ENCODE measurements at places on chromosomes 13 and 19. TPM values are rescaled to one million over a fixed set of nuclear protein-coding genes. Genes with fewer than 3 reads are reported as not detected.
A peak's percentile ranks its signal among the peaks of the same experiment; 100 is the strongest.

Gene HRC
- 26.6 TPM for total RNA-seq

Gene CAPS
- total RNA-seq = 9.9 TPM

Gene MIDN
- 325 TPM for total RNA-seq

Gene FEM1A
- 11.3 TPM for total RNA-seq

Gene BLVRB
- total RNA-seq = 7.2 TPM

Gene PET100
- total RNA-seq = 186 TPM

Gene KIR3DL1
- not detected for total RNA-seq

Gene FFAR1
- total RNA-seq = not detected

Gene ZNF493
- total RNA-seq = 56.4 TPM

Gene C13orf42
- total RNA-seq = not detected

Gene GZMM
- total RNA-seq = 0.47 TPM

Gene MYO1F
- total RNA-seq = 0.10 TPM

DNA sequence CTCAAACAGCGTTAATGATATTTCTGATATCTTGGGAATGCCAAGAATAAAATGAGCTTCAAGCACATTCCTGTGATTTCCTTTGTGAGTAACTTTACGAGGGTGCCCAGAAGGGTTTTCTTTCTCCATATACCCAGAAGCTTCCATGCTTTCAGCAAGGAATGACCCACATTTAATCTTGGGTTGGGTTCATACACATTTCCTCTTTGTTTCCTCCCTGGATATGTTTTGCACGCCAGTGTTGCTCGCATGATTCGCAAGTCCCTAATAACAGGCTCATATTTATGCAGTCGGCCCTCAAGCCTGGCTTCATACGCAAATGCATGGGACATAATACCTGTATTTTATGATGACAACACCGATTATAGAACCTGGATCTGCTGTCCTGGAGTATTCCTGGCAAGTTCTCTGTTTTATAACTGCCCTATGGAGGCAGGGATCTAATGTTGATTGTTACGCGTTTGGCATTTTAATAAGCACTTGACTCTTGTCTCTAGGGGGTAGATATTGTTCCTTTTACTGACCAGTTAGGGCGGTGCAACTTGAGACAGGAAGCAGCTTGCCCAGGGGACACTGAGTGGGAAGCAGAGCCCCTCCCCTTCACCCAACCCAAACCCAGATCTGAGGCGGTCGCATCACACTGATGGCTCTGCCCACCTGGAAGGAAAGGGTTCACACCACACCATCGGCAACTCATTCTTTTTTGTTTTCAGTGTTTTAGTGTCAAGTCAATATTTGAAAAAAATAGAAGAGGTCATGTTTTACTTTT, 220.4 kb upstream of the SOX1 start:
- H3K36me3 ChIP-seq = no peaks in the 10 kb centered on the region
- no peak for DNase-seq
- peaks cover 15% of the 10 kb centered on the region for H3K4me1 ChIP-seq
- peak overlapping the region; percentile 80 for H3K4me3 ChIP-seq
- no peaks in the 10 kb centered on the region for H3K27me3 ChIP-seq
- H3K27ac ChIP-seq = peak overlapping the region; percentile 74

GRCh38 chr19:27779954-27780353, 1433.0 kb downstream of the UQCRFS1 start:
- peaks cover 2% of the 10 kb centered on the region for H3K4me1 ChIP-seq
- no peak for DNase-seq
- peaks cover 4% of the 10 kb centered on the region for H3K27me3 ChIP-seq
- no peak overlapping the region for H3K4me3 ChIP-seq
- no peak overlapping the region for H3K27ac ChIP-seq
- peaks cover 57% of the 10 kb centered on the region for H3K36me3 ChIP-seq

DNA sequence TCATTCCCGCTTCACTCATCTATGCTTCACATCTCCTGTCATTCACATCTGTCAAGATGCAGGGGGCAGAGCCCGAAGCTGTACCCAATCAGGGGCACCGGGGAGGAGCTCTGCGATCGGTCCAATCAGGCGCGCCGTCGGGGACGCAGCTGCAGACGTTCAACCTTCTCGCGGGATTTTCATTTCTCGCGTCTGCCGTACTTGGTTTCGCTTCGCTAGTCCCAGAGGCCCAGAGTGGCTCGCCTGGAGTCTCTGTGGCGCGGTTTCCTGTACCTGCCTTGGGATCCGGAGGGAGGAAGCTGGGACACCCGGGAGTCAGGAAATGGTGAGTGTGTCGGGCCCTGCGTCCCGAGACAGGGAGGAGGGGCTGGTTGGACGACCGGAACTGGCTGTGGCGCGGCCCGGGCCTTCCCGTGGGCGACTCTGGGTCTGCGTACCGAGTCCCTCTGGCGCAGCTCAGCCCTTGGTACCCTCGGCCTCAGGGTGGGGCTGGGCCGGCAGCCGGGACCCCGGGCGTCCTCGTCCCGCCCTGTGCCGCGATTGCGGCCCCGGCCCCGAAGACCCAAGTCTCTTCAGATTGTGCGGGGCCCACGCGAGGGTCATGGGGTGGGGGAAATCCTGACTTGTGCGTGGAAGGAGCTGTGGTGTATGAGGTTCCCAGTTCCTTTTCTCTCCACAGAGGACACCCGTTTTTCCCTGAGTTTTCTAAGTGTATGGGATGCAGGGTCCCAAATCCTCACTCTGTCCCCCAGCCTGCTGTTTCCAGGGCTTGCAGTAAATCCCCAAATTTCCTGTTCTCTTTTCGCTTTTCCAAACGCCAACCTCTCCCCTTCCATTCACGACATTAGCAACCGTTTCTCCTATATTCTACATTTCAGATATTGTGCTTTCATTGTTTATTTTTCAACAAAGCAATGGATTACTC, at the start of gene ZNF136:
ZNF136 (plus strand) TSS at position 215 of the 925 bp plus-strand sequence; CDS start at position 323, 108 bp downstream.
- H3K27ac ChIP-seq = peak within 1 kb of the TSS; percentile 94
- peak within 1 kb of the TSS; percentile 97 for H3K4me3 ChIP-seq
- H3K27me3 ChIP-seq = peaks cover 9% of the 10 kb centered on the region

GRCh38 chr19:2629491-2630351, 72.8 kb downstream of the GNG7 start:
- peaks cover 7% of the 10 kb centered on the region for H3K27me3 ChIP-seq
- H3K36me3 ChIP-seq = no peaks in the 10 kb centered on the region
- no peak for DNase-seq
- no peaks in the 10 kb centered on the region for H3K4me1 ChIP-seq
- no peak overlapping the region for H3K4me3 ChIP-seq

GRCh38 chr13:27038323-27038722, 133.3 kb downstream of the USP12 start:
- H3K4me1 ChIP-seq = peaks cover 37% of the 10 kb centered on the region
- peaks cover 17% of the 10 kb centered on the region for H3K27me3 ChIP-seq
- H3K4me3 ChIP-seq = no peak overlapping the region
- no peak overlapping the region for H3K27ac ChIP-seq
- H3K36me3 ChIP-seq = peaks cover 3% of the 10 kb centered on the region

DNA sequence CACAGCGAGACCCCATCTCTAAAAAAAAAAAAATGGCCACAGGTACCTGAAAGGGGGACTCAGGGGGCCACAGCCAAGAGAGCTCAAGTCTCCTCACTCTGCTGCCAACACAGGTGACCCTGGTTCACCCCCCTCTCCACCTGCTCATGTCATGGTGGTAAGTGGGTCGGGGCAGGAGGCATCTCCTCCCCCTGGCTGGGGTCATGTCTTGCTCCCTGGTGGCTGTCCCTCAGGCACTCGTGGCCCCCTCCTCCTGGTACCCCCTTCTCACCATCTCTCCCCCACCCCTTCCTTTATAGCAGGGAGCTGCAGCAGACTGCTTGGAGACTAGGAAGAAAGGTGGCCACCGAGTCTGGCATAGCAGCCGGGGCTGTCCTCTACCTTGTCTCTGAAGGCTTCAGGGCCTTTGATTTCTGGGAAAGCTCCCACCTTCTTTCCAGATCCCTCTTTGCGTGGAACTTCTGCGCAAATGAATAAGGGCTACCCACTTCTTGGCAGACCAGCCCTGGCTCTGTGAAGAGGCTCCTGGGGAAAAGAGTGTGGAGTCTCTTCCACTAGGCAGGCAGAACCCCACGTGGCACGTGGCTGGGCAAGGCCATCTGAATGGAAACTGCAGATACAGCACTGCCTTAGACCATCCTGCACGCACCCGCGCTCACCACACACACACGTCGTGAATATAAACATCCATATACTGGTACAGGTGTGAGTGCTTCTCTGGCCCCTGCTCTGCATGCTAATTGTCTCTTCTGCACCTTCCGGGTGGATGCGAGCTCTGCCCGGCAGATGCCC, 20.1 kb upstream of the MIER2 start:
- peaks cover 5% of the 10 kb centered on the region for H3K36me3 ChIP-seq
- H3K4me3 ChIP-seq = no peak overlapping the region
- H3K4me1 ChIP-seq = peaks cover 3% of the 10 kb centered on the region
- no peaks in the 10 kb centered on the region for H3K27me3 ChIP-seq

DNA sequence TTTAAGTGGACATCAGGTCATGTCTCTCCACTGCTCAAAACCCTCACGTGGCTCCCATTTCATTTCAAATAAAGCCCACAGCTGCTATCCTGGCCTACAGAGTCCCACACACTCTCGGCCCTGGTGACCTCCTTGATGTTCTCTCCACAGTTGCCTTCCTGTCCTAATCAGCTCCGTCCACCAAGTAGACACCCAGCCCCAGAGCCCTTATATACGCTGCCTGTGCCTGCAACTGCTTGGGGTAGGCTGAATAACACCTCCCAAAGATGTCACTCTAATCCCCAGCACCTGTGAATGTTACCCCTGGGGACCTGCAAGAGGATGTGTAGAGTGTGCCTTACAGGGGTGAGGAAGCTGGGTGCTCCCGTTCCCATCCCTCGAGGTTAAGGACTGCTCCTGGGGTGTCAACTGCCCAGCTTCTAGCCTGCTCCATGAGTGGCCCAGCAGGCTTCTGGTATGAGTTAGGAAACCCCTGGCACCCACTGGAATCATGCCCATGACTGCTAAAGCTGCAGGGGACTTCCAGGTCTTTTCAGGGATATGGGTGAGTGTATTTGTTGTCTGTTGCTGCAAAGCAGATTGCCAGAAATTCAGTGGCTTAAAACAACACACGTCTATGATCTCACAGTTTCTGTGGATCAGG, 6.0 kb downstream of the FAM187B start:
- H3K27me3 ChIP-seq = no peaks in the 10 kb centered on the region
- H3K36me3 ChIP-seq = no peaks in the 10 kb centered on the region

GRCh38 chr19:50835785-50836542, 2.6 kb upstream of the KLK15 start:
- H3K4me1 ChIP-seq = no peaks in the 10 kb centered on the region
- peak overlapping the region; percentile 93 for H3K4me3 ChIP-seq
- DNase-seq = peak; percentile 90
- H3K36me3 ChIP-seq = no peaks in the 10 kb centered on the region

GRCh38 chr19:48135411-48135810, 24.8 kb upstream of the PLA2G4C start:
- no peak overlapping the region for H3K27ac ChIP-seq
- no peaks in the 10 kb centered on the region for H3K4me1 ChIP-seq
- no peaks in the 10 kb centered on the region for H3K27me3 ChIP-seq
- H3K36me3 ChIP-seq = no peaks in the 10 kb centered on the region
- no peak for DNase-seq

- H3K27me3 ChIP-seq = no peaks in the 10 kb centered on the region
- no peak for DNase-seq
- H3K36me3 ChIP-seq = no peaks in the 10 kb centered on the region
- H3K4me1 ChIP-seq = no peaks in the 10 kb centered on the region
- H3K4me3 ChIP-seq = no peak overlapping the region
Observed at GRCh38 chr13:105665284-105665683, 870.2 kb downstream of the EFNB2 start.

- no peaks in the 10 kb centered on the region for H3K27me3 ChIP-seq
- no peak overlapping the region for H3K4me3 ChIP-seq
- H3K36me3 ChIP-seq = no peaks in the 10 kb centered on the region
- no peak for DNase-seq
Observed at GRCh38 chr13:70162141-70162540, 53.9 kb upstream of the KLHL1 start.

- peaks cover 2% of the 10 kb centered on the region for H3K27me3 ChIP-seq
- H3K27ac ChIP-seq = no peak overlapping the region
- no peak for DNase-seq
Observed at GRCh38 chr13:110443622-110444225, 117.8 kb downstream of the RAB20 start.

- H3K27ac ChIP-seq = peak overlapping the region; percentile 91
- peak; percentile 82 for DNase-seq
- peaks cover 6% of the 10 kb centered on the region for H3K27me3 ChIP-seq
- no peaks in the 10 kb centered on the region for H3K36me3 ChIP-seq
Observed at GRCh38 chr13:93227878-93228642, 1.5 kb downstream of the GPC6 start.

DNA sequence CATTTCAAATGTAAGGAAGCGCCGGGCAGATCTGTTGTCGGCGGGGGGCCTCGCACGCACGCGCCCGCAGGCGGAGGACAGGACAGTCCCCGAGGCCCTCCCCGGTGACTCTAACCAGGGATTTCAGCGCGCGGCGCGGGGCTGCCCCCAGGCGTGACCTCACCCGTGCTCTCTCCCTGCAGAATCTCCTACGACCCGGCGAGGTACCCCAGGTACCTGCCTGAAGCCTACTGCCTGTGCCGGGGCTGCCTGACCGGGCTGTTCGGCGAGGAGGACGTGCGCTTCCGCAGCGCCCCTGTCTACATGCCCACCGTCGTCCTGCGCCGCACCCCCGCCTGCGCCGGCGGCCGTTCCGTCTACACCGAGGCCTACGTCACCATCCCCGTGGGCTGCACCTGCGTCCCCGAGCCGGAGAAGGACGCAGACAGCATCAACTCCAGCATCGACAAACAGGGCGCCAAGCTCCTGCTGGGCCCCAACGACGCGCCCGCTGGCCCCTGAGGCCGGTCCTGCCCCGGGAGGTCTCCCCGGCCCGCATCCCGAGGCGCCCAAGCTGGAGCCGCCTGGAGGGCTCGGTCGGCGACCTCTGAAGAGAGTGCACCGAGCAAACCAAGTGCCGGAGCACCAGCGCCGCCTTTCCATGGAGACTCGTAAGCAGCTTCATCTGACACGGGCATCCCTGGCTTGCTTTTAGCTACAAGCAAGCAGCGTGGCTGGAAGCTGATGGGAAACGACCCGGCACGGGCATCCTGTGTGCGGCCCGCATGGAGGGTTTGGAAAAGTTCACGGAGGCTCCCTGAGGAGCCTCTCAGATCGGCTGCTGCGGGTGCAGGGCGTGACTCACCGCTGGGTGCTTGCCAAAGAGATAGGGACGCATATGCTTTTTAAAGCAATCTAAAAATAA, 18.2 kb downstream of the IL17D start:
- H3K4me1 ChIP-seq = peaks cover 7% of the 10 kb centered on the region
- peak overlapping the region; percentile 69 for H3K4me3 ChIP-seq
- no peaks in the 10 kb centered on the region for H3K36me3 ChIP-seq

- peaks cover 3% of the 10 kb centered on the region for H3K4me1 ChIP-seq
- no peak for DNase-seq
- H3K27me3 ChIP-seq = peaks cover 3% of the 10 kb centered on the region
- no peak overlapping the region for H3K4me3 ChIP-seq
- peaks cover 9% of the 10 kb centered on the region for H3K36me3 ChIP-seq
Observed at GRCh38 chr13:83667606-83668005, 214.7 kb downstream of the SLITRK1 start.

GRCh38 chr19:28514166-28514565, 698.8 kb downstream of the UQCRFS1 start:
- peaks cover 1% of the 10 kb centered on the region for H3K27me3 ChIP-seq
- H3K4me1 ChIP-seq = no peaks in the 10 kb centered on the region
- no peak for DNase-seq
- no peak overlapping the region for H3K27ac ChIP-seq
- H3K4me3 ChIP-seq = no peak overlapping the region

All from glutamatergic neuron (in vitro differentiated cells).